ENCODE measurements at places on chromosomes 7 and 10.

DNA sequence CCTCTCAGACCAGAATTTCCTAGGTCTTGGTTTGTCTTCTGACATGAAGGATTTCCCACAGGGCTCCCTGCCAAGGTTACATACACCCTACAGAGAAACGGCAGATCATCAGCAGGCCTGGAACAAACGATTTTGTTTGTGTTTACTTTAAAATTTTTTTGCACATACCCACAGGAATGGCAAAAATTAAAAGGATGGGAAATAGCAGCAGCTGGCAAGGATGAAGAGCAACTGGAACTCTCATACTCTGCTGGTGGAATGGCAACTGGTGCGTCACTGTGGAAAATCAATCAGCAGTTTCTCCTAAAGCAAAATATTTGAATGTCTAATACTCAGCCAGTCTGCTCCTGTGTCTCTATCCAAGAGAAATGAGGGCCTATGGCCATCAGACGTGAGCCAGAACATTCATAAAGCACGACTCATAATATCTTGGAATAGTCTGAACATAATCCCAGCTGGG, 6.5 kb downstream of the BAIAP2L1 start:
- no peak for DNase-seq

DNA sequence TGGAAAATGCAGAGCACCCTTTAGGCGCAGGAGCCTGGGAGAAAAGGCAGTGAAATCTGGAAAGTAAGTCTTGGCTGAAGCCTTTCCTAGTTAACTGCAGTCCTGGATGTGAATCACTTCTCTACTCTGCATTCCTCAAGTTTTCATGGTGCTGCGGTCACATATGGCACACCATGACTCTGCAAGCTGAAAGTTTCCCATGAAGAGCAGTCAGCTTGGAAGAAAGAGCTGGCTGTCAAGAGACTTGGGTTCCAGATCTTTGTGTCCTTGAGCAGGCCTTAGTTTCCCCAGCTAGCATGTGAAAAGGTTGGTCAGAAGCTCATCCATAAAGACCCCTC, 548.3 kb downstream of the SORCS3 start:
- DNase-seq = no peak

DNA sequence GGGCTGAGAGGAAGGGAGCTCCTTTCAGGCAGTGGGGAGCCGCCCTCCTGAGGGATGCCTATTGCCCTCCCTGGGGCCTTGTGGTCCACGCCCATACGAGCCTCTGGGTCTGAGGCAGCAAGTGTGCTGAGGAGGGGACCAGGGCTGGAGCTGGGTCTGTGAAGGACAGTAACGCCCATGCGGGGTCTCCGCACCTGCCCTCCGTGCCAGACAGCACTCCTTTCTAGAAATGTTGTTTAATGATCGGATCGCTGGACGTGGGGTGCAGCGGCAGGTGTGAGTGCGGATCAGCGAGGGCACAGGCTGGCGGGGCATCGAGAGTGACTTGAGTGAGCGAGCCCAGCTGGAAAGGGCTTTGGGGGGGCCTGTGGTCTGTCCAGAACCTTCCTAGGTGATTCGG, 70.1 kb downstream of the ELFN1 start:
- no peak for DNase-seq

DNA sequence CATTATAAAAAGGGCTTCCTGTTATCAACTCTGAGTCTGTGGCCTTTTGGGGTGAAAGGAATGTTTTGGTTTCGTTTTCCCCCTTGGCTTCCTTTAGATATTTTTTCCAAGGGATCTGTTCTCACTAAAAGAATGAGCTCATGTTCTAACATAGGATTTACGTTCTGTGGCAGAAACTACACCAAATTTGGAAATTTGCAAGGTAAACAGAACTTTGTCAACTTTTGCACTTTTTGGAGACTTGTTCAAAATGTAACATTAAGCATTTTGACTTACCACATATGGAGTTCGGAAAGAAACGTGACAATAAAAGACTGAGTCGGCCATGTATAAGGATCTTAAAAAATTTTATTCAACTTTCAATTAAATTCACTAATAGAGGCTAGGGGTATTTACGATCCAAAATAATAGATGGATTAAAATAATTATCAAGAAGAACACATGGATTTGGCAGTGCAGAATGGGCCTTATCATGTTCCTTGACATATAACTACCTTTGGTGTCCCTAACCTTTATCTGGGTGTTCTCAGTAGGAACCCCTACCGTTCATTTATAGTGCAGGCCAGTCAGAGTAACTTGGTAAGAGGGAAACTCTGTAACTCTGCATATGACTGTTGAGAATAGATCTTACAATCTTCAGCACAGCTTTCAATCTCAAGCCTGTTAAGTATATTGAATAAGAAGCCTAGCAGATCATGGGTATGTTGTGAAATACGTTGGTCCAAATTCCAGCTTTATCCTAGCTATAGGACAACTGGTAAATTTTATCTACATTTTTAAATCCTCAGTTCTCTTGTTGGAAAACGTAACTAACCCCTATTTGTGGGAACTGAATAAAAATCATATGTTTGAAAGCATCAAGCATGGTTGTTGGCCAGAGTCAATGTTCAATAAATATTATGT, 11.8 kb downstream of the CPED1 start:
- DNase-seq = no peak

- no peak for DNase-seq
These were observed 222.2 kb upstream of the FZD1 start for GRCh38 chr7:91041901-91042484.

DNA sequence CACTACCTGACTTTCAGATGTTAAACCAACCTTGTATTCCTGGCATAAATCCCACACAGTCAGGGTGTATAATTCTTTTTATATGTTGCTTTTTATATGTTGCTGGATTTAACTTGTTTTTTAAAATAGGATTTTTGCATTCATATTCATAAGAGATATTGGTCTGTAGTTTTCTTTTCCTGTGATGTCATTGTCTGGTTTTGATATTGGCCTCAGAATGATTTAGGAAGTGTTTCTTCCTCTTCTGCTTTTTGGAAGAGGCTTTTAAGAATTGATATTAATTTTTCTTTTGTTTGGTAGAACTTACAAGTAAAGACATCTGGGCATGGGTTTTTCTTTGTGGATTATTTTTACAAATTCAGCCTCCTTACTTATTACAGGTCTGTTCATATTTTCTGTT, 93.1 kb downstream of the CARD11 start:
- DNase-seq = no peak

DNA sequence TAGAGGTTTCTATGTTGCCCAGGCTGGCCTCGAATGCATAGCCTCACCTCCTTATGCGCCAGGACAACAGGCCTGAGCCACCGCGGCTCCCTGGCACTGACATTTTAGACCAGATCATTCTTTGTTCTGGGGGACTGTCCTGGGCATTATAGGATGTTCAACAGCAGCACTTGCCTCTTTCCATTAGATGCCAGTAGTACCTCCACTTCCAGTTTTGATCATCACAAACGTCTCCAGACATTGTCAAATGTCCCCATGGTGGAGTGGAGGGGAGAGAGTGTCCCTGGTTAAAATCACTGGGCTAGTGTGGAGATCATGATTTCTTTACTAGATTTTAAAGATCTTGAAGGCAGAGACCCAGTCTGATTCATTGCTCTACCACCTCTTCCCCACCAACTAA, 125.2 kb upstream of the MKLN1 start:
- DNase-seq = no peak

DNA sequence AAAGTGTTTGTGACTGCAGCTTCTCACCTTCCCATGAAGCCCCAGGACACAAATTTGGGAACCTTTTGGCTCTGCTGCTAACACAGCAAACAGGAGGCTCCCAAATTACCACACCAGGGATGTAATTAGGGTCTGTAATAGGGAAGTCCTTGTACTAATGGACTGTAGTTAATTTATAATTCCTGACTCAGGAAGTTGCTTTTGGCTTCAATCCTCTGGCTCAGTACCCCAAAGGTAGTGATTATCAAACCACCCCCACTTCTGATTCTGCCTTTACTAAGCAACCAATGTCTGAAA, 3.8 kb upstream of the MALSU1 start:
- DNase-seq = no peak

DNA sequence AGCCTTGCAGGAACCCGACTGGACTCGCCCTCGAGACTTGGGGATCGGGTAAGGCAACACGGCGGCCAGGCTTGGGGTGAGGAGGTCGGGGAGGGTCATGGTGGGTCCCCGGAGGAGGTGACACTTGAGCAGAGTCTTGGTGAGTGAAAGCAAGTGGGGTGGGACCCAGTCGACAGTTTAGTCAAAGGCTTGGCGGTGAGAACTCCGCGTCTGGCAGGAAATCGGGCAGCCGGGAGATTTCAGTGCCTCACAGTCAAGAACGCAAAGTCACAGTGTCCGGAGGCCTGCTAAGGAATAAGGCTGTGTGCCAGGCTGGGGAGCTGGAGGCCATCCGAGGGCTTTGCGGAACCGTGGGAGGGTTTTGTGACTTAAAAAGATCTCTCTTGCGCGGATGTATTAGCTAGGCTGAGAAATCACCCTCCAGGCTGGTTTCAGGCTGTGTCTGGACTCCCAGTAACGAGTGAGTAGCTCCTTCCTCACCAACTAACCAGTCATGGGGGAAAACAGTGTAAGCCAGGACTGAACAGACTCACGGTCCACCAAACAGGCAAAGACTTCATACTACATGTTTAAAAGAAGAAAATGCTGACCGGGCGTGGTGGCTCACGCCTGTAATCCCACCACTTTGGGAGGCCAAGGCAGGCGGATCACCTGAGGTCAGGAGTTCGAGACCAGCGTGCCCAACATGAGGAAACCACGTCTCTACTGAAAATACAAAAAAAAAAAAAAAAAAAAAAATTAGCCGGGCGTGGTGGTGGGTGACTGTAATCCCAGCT, 613 bp downstream of the AP5Z1 start:
- DNase-seq = peak; percentile 23

DNA sequence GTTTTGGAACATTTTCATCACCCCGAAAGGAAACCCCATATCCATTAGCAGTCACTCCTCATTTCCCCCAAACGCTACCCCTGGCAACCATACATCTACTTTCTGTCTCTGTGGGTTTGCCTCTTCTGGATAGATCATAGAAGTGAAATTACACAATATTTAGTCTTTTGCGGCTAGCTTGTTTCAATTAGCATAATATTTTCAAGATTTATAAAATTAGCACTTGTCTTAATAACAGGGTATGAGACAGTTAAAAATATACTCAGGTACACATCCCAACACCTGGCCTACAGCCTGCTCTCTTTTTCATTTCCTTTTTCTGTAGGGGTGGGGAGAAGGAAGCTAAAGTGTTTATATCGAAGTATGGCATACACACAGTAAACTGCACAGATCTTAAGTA, 81.4 kb upstream of the LRGUK start:
- DNase-seq = no peak

GRCh38 chr7:153496257-153496656, 555.9 kb upstream of the DPP6 start:
- DNase-seq = no peak

DNA sequence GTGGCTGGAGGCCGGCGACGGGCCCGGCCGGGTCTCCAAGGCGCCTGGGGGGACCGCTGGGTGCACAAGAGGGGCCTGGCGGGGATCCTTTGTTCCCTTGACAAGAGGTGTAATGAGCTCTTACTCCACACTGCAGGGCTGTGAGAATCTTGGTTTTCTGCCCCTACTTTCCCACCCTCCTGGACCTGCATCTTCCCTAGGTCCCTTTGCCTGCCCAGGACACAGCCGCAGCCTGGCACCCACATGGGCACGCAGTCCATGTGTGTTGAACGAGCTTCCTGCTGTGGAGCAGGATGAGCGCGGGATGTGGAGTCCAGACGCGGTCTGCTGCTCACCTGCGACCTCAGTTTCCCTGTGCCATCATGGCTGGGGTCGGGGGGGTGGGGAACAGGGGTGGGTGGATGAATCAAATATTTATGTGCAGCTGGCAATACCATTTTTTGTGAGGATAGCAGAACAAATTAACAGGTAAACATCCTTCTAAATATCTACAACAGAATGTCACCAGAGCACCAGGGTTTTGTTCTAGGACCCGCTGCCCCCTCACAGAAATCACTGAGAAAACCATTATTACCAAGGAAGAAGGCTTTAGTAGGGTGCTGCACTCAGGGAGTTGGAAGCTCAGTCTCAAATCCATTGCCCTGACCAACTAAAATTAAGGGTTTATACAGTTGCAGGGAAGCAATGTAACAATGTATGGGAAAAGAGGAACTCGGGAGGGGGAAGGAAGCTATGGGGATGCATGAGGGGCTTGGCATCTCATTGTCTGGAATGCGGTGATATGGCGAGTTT, 474 bp upstream of the NSMCE4A start:
- DNase-seq = no peak

- no peak for DNase-seq
These were observed 81.8 kb downstream of the NT5C2 start for GRCh38 chr10:103111031-103111917.

GRCh38 chr10:66550351-66550750, 375.5 kb upstream of the LRRTM3 start:
- DNase-seq = no peak

- no peak for DNase-seq
These were observed 359.0 kb downstream of the ADRA2A start for GRCh38 chr10:111435871-111436270.

GRCh38 chr7:73851410-73852338, 9.3 kb upstream of the TMEM270 start:
- DNase-seq = no peak

- no peak for DNase-seq
These were observed 40.1 kb downstream of the ELMO1 start for GRCh38 chr7:37408291-37409228.

GRCh38 chr10:127905848-127906261, 1.0 kb upstream of the PTPRE start:
- no peak for DNase-seq

- DNase-seq = no peak
These were observed 22.0 kb downstream of the ADRA2A start for GRCh38 chr10:111098679-111099437.

DNA sequence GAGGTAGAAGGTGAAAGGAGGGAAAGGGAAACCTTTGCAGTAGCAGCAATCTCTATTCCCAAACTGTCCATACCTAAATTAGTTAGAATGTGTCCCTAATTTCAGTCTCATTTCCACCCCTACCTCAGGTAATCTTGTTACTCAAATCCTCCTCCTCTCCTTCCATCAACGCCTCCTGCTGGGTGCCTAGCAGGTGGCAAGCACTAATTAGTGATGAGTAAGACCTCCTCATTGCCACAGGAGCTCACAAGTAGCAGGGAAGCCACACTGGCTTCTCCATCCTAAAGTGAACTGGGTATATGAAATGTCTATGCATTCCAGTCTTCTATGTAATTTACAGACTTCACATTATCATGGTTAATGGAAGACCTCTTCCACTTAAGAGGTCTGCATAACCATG, 25.7 kb upstream of the FAM133B start:
- DNase-seq = no peak

- no peak for DNase-seq
These were observed 108.5 kb downstream of the ST7 start for GRCh38 chr7:117061751-117062150.

- DNase-seq = no peak
These were observed 269.0 kb downstream of the DIP2C start for GRCh38 chr10:420154-421121.

DNA sequence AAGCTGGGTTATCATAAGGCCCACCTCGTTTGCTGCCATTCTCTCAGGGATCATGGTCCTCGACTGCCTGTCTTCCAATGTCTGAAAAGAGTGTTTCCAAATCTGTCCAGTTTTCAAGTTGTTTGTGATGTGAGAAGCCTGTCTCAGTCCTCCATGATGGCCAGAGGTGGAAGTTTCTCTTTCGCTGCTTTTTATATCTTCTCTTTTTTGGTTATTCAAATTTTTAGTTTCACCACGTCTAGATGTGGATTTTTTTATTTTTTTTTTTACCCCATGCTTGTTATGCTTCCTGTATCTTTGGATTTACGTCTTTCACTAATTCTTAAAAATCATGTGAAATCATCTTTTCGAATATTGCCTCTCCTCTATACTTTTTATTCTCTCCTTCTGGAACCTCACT, 6.1 kb upstream of the RBM33 start:
- DNase-seq = no peak
